ENCODE measurements at places on chromosomes 11 and 22.

- DNase-seq, result no peak
Observed at GRCh38 chr22:48173061-48173772, 1410.8 kb downstream of the TBC1D22A start.

GRCh38 chr11:16809886-16810668, 71.6 kb downstream of the C11orf58 start:
- peak; percentile 37 for DNase-seq

GRCh38 chr22:50733521-50734342, 4.3 kb upstream of the ACR start:
- peak; percentile 31 for DNase-seq

- DNase-seq, result no peak
Observed at GRCh38 chr11:59999691-60000090, 17.3 kb upstream of the OOSP4B start.

GRCh38 chr11:124753205-124753604, 1.1 kb upstream of the VSIG2 start:
- DNase-seq, result no peak
